Stimulated activated CD8-positive, alpha-beta memory T cell treated with anti-CD3 and anti-CD28 coated beads, Interleukin-4, amount 100 ng/mL, for 1 hour (primary cell): ENCODE measurements at places on chromosomes 7 and 10.

- DNase-seq = no peak
These were observed 107.1 kb downstream of the RAB18 start for GRCh38 chr10:27611236-27611635.

DNA sequence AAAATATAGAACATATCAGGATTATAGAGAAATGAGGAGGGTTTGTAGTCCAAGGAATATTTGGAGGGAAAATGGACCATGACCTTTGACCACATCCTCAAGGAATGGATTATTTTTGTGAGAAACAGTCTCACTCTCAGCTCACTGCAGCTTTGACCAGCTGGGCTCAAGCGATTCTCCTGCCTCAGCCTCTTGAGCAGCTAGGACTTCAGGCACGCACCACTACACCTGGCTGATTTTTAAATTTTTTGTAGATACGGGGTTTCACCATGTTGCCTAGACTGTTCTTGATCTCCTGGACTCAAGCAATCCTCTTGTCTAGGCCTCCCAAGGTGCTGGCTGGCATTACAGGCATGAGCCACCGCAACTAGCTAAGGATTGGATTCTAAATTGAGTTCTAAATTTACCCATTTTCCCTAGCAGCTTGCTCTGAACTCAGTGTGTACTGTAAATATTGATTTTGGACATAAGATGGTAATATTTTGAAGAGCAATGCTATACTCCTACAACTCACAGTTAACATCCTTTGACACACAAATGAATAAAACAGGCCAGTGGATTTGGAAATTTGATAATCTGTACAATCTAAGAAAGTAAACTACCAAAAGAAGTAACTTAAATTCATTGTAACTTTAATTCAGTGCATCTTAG lies 73.8 kb downstream of the TET1 start:
- DNase-seq = no peak

DNA sequence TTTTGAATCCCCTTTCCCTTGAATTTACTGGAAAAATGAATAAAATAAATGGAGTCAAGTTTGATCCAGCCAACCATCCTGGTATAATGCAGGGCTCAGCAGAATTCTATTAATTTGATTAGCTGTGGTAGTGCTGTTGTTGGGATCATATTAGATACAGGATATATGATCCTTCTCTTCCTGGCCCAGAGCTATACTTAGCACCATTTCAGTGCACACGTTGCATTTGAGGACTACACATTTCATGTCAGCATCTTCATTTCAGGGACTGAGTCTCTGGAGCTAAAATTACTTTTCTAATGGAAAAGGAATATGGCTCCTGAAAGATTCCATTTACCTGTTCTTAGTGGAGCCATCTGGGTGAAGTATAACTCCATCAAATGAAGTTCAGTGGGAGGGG lies 240.3 kb downstream of the BMPER start:
- DNase-seq = no peak

- no peak for DNase-seq
These were observed 180.2 kb upstream of the FZD1 start for GRCh38 chr7:91083855-91084644.

DNA sequence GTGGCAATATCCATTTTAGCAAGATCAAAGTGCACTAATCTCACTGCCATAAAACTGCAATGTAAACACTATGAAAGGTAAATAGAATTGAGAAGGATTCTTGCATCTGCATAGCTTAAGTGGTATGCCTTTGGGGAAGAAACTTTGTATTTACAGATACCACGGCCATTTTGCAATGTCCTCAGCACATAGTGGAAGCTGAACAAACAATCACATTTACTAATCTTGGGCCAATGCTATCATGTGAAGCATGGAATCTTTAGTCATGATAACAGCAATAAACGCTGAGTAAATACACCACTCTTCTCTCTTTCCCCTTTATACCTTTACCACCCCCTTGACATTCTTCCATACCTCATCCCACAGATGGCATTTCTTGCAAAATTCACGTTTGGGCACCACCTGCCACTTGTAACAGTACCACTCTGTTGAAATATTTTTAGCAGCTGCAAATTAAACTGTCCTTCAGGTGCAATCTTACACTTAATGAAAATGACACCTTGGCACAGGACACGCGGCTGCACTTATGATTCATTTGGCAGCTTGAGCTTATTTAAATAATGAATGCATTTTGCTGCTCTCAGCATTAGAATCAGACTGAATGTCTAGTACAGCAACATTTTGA lies 171.8 kb downstream of the SEMA3A start:
- DNase-seq = no peak

GRCh38 chr7:130896051-130896881 lies 162.3 kb upstream of the KLF14 start:
- no peak for DNase-seq

GRCh38 chr7:22934023-22934422 lies 79.9 kb downstream of the HYCC1 start:
- no peak for DNase-seq

- DNase-seq = no peak
These were observed 22.2 kb downstream of the VOPP1 start for GRCh38 chr7:55550010-55550663.

DNA sequence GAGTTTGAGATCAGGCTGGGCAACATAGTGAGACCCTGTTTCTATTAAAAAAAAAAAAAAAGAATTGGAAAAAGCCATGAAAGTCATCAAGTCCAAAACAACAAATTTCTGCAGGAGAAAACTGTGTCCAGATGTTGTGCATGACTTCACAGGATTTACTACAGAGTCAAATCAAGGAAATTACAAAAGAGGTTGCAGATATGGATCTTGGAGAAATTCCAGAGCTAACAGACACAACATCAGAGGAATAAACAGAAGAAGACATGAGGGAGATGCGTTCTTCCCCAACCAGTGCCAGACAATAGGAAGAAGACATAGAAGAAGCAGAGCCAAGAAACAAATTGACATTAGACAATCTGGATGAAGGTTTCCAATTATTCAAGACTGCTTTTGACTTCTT lies 24.3 kb upstream of the KCNIP2 start:
- DNase-seq = no peak

DNA sequence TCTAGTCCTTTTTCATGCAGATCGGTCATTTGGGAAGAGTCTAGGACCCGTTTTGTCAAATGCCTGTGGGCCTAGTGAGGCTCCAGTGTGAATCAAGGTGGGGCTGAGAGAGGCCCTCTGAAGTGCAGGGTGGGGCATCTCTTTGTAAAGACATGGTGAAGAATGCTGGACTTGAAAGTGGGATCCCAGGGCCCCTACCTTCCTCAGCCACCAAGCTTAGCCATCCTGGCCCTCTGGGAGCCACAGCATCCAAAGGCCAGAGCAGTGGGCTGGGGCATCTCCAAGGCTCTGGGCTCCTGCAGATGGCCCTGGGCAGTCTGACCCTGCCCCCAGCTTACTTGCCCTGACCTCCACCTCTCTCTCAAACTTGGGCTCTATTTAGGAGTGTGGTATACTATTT lies 78.5 kb downstream of the ADCY1 start:
- no peak for DNase-seq

DNA sequence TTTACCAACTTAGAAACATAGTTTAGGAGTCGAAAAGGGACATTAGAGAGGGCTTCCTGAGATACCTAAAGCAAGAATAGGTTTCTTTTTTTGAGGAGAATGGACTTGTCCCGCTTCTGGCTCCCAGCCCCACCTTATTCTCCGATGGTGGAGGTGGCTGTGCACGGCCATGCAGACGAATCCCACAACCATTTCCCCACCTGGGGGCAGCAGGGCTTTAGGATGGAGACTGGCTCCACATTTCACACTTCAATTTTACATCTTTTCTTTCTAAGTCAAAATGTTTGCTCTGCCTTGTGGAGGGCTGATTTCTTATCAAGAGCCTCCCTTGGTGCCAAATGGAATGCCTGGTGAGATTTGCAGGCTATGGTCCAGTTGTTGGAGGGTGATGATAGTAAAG lies 118.5 kb downstream of the GLRX3 start:
- no peak for DNase-seq

GRCh38 chr7:2913760-2914387 lies 69.8 kb upstream of the GNA12 start:
- no peak for DNase-seq

DNA sequence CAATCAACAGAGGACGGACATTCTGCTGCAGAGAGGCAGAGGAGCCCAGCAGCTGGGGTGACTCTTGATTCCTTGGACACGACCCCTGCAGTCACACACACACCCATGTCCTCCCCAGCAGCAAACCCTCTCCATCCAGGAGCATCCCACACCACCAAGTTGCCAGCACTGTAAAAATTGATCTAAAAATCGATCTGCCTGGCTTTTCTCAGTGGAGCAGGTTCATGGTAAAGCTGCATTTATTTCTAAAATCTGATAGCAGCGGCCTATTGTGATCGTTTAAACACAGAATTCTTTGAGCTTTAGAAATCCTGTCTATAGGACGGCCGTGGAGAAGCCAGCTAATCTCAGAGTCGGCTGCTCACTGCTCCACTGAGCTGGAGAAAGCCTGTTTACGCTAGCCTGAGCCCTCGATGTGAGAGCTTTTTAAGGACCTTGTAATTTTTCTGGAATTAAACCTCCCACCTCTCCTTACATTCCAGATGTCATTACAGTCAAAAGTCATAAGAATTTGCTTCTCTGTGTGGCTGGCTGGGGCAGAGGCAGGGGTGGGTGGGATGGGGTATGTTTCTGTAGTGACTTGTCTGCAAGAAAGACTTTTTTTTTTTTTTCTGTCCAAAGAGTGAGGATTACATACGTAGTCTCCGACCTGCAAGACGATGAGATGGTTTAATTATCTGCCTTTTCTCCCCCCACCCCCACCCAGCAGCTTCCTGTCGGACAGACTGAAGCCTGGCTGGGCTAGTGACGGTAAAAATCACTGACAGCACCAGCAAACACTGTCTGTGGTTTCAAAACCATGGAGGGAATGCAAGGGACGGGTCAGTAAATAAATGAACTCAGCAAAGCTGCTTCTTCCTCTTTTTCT lies 31.6 kb downstream of the TRIM8 start:
- DNase-seq = no peak

DNA sequence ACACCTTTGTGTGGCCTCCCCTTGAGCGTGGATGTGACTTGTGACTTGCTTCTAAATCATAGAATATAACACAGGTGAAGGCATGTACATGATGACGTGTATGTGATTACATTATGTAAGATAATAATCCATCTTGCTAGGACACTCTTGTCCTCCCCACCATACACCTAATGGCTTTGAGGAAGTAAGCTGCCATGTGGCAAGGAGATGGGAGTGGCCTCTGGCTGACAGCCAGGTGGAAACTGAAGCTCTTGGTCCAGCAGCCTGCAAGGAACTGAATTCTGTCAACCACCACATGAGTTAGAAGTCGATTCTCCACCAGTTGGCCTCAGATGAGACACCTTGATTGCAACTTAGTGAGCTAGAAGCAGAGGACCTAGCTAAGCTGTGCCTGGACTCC lies 67.4 kb upstream of the ELN start:
- no peak for DNase-seq

- no peak for DNase-seq
These were observed 7.2 kb downstream of the ADCY1 start for GRCh38 chr7:45581271-45581780.

DNA sequence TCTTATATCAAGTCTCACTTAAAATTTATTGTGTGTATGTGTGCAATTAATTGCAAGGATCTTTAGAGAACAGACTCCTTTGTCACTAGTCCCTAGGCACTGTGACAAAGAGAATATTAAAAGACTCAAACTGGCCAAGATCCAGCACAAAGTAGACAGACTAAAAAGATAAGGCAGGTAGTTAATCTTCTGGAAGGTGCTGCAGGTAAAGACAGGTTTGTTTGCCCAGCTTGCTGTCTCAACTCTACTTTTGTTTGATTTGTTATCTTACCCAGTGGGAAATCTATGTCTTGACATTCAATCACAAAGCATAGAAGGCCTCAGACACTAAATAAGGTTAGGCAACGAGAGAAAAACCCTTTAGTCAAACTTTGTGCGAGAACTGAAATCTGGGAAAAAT lies 807.9 kb upstream of the LRRN3 start:
- no peak for DNase-seq

GRCh38 chr10:4315551-4315950 lies 510.5 kb upstream of the AKR1E2 start:
- DNase-seq = no peak

DNA sequence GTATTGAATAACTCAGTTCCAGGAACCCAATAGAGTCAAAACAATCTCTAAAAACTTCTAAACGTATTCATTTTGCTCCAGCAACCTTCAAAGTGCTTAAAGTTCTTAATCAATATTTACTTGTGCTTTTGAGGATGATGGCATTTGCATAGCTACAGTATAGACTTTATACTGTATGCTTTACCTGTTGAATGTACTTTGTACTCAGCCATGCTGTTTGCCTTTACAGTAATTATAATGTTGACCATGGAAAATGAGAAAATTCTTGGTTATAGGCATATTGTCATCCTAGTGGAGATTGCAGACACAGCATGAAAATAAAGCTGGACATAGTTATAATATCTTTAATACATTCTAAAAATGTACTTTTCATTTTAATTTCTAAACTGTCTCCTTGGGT lies 762.7 kb upstream of the PHF14 start:
- DNase-seq = no peak

GRCh38 chr10:123549761-123550454 lies 116.2 kb upstream of the GPR26 start:
- no peak for DNase-seq

- no peak for DNase-seq
These were observed 8.3 kb upstream of the ATP6V1F start for GRCh38 chr7:128854396-128854795.

DNA sequence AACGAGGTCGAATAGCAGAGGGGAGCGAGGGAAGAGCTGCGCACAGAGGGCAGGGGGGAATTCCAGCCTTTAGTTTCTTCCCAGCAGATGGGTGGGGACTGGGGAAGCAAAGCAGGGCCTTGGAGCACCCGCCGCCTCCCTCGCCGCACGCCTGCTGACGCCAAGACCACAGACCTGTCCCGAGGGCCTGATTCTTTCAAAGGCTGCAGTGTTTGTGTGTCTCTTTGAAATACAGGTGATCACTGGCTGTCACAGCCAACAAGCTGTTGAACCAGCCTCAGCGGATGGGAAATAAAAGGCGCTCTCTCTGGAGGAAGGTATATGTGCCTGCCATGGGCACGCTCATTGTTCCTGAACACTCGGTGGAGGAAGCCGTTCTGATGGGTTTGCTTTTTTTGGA lies 119.3 kb downstream of the FAM53B start:
- DNase-seq = no peak
